ENCODE measurements at places on chromosomes 7 and 10.

GRCh38 chr7:119996634-119997033 lies 276.3 kb upstream of the KCND2 start:
- no peak for DNase-seq

GRCh38 chr7:107846324-107846723 lies 43.3 kb upstream of the SLC26A3 start:
- no peak for DNase-seq

DNA sequence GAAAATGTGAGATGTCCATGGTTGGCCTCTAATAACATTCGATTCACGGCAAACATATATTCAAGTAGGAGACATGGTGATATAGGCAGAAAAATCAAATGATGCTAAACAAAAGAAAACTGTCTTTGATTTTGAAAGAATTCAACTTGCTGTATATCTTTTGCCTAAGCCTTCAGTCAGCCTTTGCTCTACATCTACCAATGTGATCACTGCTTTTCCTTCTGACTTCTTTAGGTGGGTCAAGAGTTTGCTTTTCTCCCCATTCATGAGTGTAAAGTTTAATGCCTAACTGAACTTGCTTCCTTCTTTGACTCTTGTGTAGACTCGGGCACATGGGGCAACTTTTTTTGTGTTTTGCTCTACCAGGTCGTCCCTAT lies 417 bp upstream of the HIF1AN start:
- no peak for DNase-seq

DNA sequence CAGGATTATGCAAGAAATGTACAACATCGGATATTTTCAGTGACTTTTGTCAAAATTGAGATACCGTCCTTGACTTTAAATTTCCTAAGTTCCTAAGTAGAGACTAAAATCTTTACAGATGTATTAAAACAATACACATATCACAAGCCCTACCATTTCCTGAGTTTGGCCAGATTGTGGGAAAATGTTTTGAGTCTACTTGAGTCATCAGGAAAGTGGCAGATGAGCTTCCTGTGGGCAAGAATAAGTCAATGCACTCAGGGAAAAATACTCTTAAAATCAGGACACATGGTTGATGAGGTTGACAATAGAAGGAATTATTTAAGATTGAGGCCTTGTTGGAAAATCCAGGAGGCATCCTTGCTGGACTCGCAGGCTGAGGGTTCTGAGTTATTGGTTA lies 162.5 kb downstream of the SNX10 start:
- no peak for DNase-seq

GRCh38 chr10:98433881-98434732 lies 12.6 kb downstream of the HPS1 start:
- no peak for DNase-seq

GRCh38 chr10:47363781-47364180 lies 15.6 kb downstream of the RBP3 start:
- DNase-seq = no peak

DNA sequence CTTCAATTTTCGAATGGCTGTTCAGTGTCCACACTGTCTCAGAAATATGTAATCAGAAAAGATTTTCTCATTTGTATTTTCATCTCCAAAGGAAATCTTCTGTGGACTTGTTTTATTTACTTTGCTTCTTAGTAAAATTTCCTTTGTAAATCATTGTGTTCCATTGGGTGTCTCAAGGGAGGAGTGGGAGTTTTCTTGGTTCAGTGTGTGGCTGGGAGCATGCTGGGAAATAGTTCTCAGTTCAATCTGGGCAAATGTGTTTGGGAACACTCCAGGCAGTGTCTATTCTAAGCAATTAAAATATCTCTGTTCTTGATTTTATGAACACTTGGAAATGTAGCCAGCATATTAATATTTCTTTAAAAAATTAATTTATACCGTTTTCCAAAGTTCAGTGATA lies 1019.8 kb downstream of the CNTNAP2 start:
- DNase-seq = no peak

- no peak for DNase-seq
These were observed 41.3 kb upstream of the ANK3 start for GRCh38 chr10:60430836-60431597.

DNA sequence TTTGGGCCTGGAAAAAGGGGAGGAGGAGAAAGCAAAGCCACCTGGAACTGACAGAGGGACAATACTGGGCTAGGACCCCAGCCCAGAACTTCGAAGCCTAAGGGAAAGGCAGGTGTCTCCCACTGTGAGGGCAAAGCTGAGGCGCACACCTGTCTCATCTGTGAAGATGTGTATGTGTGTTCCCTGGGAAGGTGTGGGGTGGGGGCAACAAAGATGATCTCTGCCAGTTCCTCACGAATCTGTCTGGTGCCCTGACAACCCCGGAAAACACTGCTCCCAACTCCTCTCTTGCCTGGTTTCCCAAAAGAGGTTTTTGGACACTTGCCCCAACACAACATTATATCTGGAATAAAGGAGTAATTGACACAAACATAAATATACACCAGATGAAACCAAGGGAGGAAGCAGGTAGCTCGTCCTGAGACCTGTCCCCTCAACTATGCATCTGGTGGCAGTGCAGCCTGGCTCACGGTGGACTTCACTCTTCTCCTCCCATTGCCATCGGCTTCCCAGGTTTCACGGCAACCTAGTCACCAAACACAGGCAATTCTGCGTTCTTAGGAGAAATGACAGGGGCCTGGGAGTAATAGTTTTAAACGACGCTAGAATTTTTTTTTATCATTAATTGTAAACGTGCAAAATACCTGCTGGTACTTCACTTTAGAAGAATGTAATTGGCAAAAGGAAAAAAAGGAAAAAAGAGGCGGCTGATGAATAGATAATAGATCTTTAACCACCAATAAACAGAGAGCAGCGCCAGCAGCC lies 1.7 kb upstream of the EMX2 start:
- no peak for DNase-seq

- no peak for DNase-seq
These were observed 11.2 kb downstream of the MKLN1 start for GRCh38 chr7:131338691-131339390.

DNA sequence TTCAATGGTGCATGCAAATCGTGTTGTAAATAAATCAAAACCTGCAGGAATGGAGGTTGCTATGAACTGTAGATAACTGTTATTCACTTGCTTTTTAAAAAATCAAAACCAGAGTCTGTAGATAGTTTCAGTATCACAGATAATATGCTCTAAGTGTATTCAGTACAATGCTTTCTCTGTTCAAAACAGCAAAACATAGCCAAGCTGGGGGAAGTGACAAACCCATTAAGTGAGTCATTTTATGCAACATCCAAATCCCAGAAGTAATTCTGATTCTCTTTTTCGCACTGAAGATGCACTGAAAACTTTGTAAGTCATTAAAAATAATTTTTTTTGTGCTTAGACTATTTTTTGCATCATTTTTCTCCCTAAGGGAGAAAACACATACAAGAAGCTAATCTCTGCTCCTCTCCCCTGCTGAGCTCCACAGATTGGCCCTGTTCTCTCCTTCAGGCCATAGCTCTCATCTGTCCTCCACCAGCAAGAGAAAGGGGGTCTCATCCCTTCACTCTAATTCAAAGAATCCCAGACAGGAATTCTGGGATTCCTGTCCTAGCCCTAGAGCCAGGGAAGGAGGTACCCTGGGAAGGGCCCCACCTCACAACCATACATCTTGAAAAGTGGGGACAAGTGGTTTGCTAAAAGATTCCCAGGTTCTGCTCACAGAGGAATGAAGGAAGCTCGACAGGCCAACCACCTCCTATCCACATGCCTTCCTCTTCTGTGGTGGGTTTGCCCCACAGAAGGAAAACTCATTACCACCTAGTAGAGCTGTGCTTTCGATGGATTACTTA lies 4.9 kb downstream of the PRTFDC1 start:
- no peak for DNase-seq

DNA sequence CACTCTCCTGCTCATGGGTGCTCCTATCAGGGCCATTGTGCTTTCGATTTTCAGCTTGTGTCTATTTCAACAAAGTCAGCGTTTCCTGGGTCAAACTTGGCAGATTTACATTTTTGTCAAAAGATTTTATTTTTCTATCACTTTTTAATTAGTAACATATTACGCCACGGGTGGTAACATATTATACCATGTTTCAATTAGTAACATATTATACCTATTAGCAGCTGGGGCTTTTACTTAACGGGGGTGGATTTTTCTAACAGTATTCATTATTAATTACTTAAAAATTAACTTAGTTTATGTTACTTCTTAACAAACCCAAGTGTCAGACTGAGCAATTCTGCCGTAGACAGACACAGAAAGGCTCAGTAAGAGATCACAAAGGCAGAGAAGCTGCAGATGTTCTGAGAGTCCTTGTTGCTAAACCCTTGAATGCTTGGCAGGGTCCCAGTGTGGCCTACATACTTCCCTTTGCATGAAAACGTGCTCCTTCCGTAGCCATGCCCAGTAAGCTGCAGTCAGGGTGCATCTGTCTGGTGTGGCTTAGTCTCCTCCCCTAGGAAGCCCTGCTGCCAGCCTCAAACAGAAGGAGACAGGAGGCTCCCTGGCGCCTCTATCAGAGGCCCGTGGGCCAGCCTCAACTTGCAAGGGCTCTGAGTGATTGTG lies 263.1 kb upstream of the CXCL12 start:
- no peak for DNase-seq

GRCh38 chr10:58282615-58283014 lies 13.7 kb downstream of the CISD1 start:
- no peak for DNase-seq

DNA sequence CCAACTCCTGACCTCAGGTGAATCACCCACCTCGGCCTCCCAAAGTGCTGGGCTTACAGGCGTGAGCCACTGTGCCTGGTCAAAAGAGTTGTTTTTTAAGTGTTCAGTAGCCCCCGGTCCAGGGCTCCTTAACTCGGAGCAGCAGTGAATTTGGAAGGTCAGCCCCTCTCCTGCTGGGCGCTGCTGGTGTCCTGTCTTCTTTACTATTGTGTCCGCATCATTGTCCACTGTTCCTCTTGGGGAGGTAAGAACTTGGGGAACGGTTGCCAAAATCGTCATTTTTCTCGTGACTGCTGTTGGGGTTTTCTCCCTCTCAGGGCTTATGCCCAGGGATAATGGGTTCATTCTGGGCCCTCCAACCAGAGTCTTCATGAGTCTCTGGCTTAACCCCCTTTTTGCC lies 46.7 kb downstream of the CAMK1D start:
- no peak for DNase-seq

GRCh38 chr7:49166441-49166840 lies 242.1 kb downstream of the CDC14C start:
- no peak for DNase-seq

GRCh38 chr7:111011520-111011919 lies 79.4 kb upstream of the LRRN3 start:
- no peak for DNase-seq

- peak; percentile 53 for DNase-seq
These were observed at the start of gene ZNF316 for GRCh38 chr7:6636741-6637543. TSS of gene ZNF316 (plus strand) at chr7:6637318. CDS start at chr7:6642410, 5,092 bp downstream.
